ENCODE measurements at places on chromosomes 16 and 17.

DNA sequence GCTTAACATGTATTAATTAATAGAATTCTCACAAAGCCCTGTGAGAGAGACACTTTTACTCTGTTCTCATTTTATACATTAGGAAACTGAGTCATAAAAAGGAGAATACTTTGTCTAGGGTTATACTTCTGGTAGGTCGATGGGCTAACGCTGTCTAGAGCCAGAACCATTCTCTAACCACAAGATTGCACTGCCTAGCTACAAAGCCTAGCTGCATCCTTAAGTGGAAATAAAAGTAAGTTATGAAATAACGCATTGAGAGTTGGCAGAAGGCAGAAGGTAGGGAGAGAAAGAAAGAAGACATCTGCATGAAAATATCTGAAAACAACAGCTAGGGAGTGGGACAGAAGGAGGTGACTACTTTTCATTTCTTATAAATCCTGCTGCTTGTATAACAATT, 33.2 kb downstream of the IRX6 start:
- DNase-seq: no peak

DNA sequence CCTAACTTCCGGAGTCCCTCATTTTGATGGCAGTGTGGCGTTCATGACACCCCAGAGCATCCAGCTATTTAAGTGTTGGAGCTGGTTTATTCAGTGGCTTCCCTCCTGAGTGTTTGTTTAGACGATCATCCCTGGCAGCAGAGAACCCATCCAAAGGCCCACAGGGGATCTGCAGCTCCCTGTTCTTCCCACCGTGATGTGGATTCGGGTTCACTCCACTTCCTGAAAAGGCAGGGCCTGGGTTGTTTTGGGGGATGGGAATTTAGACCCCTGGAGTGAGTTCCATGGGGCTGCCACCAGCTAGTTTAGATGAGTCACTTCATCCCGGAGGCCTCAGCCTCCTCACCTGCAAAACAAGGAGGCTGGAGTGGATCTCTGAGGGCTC, 2.3 kb downstream of the KSR1 start:
- DNase-seq: no peak

DNA sequence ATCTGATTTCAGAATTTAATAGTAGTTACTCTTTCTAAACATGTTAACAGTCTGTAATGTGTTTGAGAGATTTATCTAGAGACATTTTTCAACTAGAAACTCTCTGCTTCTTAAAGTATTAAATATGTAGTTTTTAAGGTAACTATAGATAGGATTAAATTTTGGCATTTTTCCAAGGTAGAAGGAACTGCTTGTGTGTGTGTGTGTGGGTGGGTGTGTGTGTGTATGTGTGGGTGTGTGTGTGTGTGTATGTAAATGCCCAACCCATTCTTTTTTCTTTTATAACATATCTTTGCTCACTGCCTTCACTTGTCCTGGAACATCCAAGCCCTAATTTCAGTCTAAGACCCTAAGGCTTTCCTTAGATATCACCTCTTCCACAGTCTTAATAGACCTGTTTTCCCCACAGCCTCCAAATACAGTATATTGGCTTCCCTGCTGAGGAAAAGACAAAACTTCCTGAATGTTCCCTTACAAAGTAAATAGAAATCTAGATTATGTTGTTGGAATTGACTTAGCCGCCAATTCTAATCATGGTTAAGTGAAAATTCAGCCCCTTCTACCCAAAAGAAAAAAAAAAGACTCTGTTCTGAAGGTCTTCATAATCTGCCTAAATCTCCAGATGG, 33.5 kb downstream of the NUP93 start:
- no peak for DNase-seq

DNA sequence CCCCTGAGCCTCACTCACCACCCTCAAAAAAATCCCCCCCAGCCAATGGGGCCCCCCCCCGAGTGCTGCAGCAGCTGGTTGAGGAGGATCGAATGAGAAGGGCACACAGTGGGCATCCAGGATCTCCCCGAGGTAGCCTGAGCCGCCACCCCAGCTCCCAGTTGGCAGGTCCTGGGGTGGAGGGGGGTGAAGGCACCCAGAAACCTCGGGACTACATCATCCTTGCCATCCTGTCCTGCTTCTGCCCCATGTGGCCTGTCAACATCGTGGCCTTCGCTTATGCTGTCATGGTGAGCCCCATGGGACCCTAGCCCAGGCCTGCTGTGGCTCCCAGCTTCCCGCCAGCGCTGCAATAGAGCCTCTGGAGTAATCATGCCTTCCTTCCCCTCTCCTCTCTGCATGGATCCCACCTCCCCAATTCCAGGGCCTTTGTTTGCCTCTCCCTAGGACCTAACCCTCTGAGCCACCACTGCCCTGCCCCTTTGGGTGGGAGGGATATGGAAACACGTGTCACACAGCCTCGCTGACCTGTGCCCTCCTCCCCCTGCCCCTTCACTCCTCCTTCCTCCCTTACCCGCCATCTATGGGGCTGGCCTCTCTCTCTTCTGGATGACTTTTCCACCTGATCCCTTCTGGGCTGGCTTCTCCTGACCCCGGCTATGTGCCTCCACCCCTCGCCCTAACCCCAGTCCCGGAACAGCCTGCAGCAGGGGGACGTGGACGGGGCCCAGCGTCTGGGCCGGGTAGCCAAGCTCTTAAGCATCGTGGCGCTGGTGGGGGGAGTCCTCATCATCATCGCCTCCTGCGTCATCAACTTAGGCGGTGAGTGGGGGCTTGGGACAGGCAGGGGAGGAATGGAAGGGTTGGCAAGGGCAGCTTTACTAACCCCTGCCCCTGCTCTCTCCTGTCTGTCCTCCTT, 1.9 kb downstream of the PRRT2 start:
- DNase-seq: no peak

- DNase-seq: no peak
Observed at GRCh38 chr16:75452464-75453190, 11.9 kb downstream of the TMEM170A start.

DNA sequence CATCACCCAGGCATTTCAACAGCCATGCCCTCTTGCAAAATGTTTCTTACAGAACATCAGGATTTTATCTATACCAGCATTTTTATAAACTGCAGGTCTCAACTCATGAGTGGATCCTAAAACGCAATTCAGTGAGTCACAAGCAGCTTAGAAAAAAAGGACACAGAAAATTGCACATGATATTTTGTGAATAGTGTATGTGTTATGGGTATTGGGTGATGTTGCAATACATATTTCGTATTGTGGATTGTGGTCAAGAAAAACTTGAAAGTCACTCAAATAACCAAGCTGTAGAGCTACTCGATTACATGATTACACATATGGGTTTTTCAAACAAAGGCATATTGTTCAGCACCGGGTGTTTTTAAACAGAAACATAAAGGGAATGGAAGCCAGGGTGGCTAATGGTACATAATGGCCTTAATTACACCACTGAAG, 1.4 kb downstream of the WIPI1 start:
- DNase-seq: no peak

DNA sequence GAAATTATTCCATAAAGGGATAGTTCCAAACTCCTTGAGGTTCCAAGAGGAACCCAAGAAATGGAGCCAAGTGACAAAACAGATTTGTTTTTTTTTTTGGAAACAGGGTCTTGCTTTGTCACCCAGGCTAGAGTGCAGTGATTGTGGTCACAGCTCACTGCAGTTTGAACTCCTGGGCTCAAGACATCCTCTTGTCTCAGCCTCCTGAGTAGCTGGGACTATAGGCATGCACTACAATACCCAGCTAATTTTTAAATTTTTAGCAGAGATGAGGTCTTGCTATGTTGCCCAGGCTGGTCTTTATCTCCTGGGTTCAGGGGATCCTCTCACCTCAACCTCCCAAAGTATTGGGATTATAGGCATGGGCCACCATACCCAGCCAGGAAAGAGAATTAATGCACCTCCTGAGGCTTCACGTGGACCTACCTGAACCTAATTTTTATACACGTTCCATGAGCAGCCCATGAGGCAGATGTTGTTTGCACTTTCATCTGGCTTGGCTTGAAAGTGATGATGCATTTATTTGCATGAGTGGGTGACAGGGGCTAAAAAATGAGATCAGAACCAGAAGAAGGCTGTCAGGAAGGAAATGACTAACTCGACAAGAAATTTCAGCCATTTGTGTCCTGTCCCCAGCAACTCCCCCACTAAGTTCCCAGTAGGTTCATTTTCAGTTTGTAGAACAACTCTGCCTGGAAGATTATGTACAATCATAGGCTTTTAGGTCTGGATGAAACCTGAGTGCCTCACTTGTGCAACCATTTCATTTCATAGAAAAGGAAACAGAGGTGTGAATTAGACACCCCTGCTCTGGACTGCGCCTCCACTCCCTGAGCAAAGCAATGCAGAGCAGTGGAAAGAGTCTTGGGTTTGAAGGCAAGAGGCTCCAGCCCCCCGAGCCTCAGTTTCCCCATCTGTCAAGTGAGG, 10.3 kb upstream of the IRF8 start:
- DNase-seq: no peak

DNA sequence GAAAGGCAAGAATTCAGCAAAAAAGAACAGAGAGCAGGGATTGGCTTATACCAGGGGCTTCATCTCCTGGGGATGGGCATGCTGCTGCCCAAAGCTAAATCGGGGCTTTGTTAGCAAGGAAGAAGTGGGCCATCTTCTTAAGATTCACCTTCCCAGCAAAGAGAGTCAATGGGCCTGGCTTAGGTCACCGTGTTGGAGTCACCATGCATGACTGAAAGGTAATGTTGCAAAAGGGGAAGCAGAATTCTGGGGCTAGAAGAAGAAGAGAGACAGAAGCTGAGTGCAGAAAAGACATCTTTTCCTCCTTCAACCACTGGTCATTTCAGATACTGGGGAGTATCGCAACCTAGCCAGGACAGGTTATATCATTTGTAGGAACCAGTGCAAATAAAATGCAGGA, 76.3 kb upstream of the KIFC3 start:
- DNase-seq: no peak

- DNase-seq: peak; percentile 55
Observed at GRCh38 chr16:1378087-1378803, 26.5 kb downstream of the GNPTG start.

GRCh38 chr16:22220714-22221113, 14.6 kb downstream of the EEF2K start:
- peak; percentile 78 for DNase-seq

DNA sequence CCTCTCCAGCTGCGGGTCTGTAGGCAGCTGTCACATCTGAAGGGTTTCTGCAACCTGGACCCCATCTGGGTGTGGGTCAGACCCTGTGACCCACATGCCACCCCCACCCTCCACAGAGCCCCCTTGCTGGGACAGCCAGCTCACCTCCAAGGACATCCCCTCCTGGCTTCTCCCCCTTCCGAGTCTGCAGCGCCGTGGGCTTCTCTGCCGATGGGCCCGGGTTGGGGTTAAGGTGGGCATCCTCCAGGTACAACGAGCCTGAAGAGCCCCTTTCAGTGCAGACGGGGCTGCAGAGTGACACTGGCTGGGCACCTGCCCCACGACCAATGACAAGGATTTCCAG, 28.9 kb downstream of the OR1D5 start:
- no peak for DNase-seq

- no peak for DNase-seq
Observed at GRCh38 chr17:20922128-20922670, 120.6 kb downstream of the USP22 start.

DNA sequence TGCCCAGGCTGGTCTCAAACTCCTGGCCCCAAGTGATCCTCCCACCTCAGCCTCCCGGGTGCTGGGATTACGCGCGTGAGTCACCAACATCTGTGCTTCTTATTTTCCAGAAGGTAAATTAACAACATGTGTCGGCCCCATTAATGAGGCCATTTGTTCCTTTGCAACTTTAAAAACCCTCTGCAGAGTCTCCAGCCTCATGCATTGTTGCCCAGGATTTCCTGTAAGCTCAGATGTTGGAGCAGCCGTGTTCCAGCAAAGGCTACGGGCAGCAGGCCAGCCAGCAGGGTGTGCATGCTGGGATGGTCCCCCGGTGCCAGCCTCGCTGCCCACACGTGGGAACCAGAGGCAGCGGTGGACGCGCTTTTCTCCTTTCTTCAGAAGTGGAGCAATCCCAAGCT, 19.1 kb upstream of the HEXD start:
- peak; percentile 45 for DNase-seq

GRCh38 chr16:11361701-11362451, 16.6 kb downstream of the RMI2 start:
- no peak for DNase-seq

DNA sequence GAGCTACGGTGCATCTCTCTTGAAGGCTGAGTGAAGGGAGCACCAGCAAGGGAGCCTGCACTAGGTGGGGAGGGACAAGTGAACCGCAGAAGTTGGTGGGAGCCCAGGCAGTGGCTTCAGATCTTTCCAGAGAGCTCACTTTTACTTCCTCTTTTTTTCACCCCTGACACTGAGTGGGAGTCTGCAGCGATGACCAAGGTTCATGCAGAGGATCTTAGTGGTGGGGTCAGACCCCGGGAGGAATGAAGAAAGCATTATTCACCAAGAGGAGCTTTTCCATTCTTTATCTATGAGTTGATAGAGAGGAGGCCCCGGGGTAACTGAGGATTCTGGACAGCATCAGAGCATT, 3.0 kb upstream of the CCL2 start:
- DNase-seq: no peak

DNA sequence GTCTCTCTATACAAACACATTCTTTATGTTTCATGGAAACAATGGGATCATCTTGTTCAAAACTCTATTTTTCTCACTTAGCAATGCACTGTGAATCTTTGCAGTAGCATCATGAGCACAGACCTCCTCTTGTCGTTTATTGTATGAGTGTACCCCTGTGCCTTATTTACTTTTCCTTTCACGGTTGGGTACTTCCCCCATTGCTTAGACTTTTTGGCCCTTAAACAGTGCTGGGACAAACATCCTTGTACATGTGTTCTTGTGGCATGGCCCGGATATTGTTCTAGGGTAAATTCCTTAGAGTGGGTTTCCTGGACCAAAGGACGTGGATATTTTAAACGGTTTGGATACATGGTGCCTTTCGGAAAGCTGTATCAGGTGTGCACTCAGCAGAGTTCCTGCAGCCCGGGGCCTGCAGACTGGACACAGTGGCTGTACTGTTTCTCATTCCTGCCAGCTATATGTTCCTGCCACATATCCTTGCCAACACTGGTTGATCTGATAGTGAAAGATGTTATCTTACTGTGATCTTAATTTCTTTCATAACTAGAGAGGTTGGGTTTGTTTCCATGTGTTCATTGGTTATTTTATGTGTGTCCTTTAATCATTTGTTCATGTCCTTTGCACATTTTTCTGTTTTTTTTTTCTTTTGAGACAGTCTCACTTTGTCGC, 111.1 kb downstream of the OR1D5 start:
- no peak for DNase-seq

DNA sequence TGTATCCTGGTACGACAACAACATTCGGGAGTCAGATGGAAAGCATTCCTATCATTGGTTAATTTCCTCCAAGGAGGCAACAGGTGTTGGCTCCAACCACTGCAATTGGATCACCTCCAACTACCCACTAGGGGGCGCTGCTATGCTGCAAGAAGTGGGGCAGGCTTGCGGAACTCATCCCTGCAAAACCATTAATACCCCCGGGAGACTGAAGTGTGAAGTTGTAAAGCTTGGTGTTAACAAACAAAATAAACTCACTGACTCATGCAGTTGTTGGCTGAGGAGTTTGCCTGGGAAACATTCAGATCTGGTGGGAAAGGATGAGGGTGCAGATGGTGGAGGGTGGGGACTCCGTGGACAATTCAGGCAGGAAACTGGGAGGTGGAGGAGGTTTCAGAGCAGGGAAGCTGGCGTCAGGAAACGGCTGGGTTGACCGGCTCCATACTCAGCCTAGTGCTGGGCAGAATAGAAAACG, 84.9 kb downstream of the HS3ST2 start:
- DNase-seq: peak; percentile 80

GRCh38 chr16:78421181-78421708, 321.8 kb downstream of the WWOX start:
- DNase-seq: no peak

All from head of caudate nucleus (tissue), 42 donors.